ENCODE measurements at places on chromosomes 11 and 22. TPM values are rescaled to one million over a fixed set of nuclear protein-coding genes. Genes with fewer than 3 reads are reported as not detected.

GRCh38 chr22:25053153-25053805, 100.8 kb downstream of the KIAA1671 start:
- peaks cover 4% of the 10 kb centered on the region for H3K4me1 ChIP-seq
- H3K4me3 ChIP-seq = no peak overlapping the region
- no peaks in the 10 kb centered on the region for H3K27me3 ChIP-seq
- no peak overlapping the region for H3K27ac ChIP-seq
- H3K36me3 ChIP-seq = 0 out of 2 replicates have a peak, but pooled peaks cover 9% of the 10 kb centered on the region

GRCh38 chr11:10155793-10156490, 138.1 kb downstream of the SBF2 start:
- peak; percentile 45 for DNase-seq
- H3K27me3 ChIP-seq = no peaks in the 10 kb centered on the region
- no peak overlapping the region for H3K4me3 ChIP-seq
- H3K4me1 ChIP-seq = peaks cover 7% of the 10 kb centered on the region
- H3K36me3 ChIP-seq = no peaks in the 10 kb centered on the region

GRCh38 chr22:50473855-50474671, 772 bp downstream of the SBF1 start:
- peak; percentile 54 for DNase-seq
- peak overlapping the region; percentile 72 for H3K4me3 ChIP-seq
- peaks cover 2% of the 10 kb centered on the region for H3K27me3 ChIP-seq
- H3K4me1 ChIP-seq = peaks cover 19% of the 10 kb centered on the region
- H3K27ac ChIP-seq = no peak overlapping the region

The RNF121 gene
- total RNA-seq = 37.7 TPM

DNA sequence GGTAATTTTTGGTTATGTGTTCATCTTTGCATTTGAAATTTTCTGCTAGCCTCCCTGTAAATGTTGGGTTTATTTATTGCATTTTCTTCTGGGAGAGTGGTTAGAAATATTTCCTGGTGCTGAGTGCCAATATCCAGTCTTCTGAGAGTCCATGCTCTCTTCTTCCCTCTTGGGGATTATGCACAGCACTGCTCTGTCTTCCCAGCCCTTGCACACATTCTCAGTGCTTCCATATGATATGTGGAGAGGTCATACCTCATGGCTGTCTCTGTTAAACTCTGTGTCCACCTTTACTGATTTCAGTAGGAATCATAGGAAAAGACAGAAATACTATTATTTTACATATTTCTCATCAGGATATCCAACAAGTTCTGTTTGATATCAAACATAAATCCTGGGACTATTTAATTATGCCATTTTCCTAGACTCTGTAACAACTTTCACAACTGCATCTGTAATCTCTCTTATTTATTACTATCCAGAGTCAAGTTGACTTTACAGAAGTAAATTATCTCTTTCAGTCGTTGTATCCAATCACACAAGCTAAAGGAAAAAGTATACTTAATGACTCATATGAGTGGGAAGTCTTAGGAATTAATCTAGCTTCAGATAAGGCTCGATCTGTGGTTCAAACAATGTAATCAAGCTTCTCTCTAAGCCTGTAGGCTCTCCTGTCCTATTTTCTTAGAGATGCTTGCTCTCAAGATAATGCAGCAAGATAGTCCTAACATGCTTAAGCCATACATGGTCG, 2.7 kb upstream of the NXPE1 start:
- H3K4me1 ChIP-seq = peaks cover 5% of the 10 kb centered on the region
- DNase-seq = no peak
- H3K27ac ChIP-seq = no peak overlapping the region
- H3K36me3 ChIP-seq = no peaks in the 10 kb centered on the region

The FOLR2 gene
- total RNA-seq = not detected

GRCh38 chr11:128324531-128325141, 262.7 kb downstream of the ETS1 start:
- H3K4me3 ChIP-seq = no peak overlapping the region
- H3K27me3 ChIP-seq = no peaks in the 10 kb centered on the region
- no peaks in the 10 kb centered on the region for H3K36me3 ChIP-seq
- H3K27ac ChIP-seq = no peak overlapping the region

The EXPH5 gene
- 8.4 TPM for total RNA-seq

DNA sequence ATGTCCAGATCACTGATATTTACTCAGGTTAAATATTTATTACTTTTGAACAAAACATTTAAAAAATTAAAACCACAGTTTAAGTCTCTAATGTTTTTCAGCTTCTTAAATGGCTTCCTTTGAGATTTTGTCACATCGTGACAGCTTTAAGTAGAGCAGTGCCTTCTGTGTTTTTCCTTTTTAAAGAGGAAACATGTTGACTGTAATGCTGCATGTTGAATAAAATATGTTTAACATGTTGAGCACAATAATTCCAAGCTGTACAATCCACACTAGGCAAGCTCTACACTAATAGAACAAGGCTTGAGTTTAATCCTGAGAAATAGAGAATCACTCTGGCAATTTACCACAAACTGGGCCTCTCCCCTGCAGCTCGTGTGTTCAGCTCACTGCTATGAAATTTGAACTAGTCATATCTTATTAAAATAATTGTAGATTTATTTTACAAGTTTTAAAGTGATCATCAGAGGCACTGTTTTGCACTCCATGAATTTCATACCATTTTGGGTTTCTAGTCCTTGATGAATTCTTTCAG, 368.3 kb downstream of the SOX6 start:
- no peaks in the 10 kb centered on the region for H3K36me3 ChIP-seq
- H3K27ac ChIP-seq = no peak overlapping the region
- no peak overlapping the region for H3K4me3 ChIP-seq
- no peak for DNase-seq
- peaks cover 76% of the 10 kb centered on the region for H3K27me3 ChIP-seq

The DBX1 gene
- total RNA-seq = not detected

GRCh38 chr11:45105984-45106375, 40.5 kb upstream of the PRDM11 start:
- H3K4me1 ChIP-seq = peaks cover 5% of the 10 kb centered on the region
- H3K36me3 ChIP-seq = no peaks in the 10 kb centered on the region
- no peak overlapping the region for H3K4me3 ChIP-seq
- no peak for DNase-seq
- H3K27ac ChIP-seq = no peak overlapping the region

GRCh38 chr22:46173152-46173551, 22.8 kb downstream of the PPARA start:
- H3K36me3 ChIP-seq = no peaks in the 10 kb centered on the region
- no peaks in the 10 kb centered on the region for H3K4me1 ChIP-seq
- no peaks in the 10 kb centered on the region for H3K27me3 ChIP-seq
- H3K27ac ChIP-seq = no peak overlapping the region
- no peak for DNase-seq
- H3K4me3 ChIP-seq = no peak overlapping the region

DNA sequence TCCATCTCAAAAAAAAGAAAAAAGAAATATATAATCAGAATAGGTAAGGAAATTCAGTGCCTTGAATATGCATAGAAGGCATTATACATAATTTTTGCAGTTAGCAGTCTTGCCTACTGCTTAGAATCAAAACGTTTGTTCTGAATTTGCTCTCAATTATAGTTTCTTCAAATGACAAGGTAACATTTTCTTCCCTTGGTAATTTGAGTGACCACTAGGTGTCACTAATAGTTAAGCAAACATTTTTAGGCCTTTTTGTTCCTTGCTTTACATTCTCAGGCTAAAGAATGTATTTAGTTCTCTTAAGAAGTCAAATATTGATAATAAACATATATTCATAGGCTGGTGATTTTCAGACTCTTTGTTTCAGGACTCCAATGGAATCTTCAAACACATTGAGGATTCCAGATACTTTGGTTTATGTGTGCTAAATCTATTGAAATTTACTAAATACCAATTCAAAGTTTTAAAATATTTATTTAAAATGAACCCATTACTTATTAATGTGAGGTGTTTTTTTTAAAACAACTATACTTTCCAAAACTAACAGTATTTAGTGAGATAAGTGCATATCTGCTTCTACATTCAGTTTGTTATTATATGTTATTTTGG, 55.0 kb upstream of the DEPDC7 start:
- no peaks in the 10 kb centered on the region for H3K27me3 ChIP-seq
- no peak overlapping the region for H3K4me3 ChIP-seq
- H3K4me1 ChIP-seq = no peaks in the 10 kb centered on the region
- DNase-seq = peak; percentile 78
- no peak overlapping the region for H3K27ac ChIP-seq
- H3K36me3 ChIP-seq = peaks cover 60% of the 10 kb centered on the region

GRCh38 chr11:36512016-36512415, 1.9 kb upstream of the TRAF6 start:
- DNase-seq = no peak
- H3K36me3 ChIP-seq = no peaks in the 10 kb centered on the region
- H3K4me1 ChIP-seq = no peaks in the 10 kb centered on the region
- H3K4me3 ChIP-seq = no peak overlapping the region

DNA sequence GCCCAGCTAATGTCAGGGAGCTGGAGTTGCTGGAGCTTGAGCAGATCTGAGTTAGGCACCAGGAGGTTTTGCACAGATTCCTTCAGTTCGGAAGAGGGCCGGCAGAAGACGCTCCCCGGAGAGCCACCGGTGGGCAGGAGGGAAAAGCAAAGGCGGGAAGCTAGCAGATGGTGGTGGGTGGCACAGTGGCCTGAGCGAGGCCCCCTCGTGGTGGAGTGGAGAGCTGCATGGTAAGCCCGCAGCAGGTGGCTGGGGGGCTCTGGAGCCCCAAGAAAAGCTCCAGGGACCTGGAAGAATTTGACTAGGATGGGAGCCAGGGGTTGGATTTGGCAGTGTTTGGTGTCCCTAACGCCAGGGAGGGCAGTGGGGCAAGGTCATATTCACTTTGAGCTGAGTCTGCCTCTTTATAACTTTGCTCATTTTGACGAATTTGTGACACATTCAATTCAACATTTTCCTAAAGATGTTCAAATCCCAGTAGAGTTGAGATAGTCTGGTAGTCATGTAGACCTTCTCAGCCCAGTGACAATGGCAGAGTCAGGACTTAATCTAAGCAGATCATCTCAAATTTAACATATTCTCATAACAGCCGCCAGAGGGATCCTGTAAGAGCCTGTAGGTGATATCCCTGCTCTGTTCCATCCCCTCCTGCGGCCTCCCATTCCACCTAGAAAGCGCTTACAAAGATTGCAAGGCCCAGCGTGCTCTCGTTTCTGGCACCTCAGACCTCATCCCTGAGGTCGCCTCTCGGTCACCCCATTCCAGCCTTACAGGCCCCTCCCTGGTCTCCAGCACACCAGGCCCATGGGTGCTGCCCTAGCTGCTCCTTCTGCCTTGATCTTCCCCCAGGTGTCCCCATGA, 57.9 kb downstream of the TRIM29 start:
- H3K4me3 ChIP-seq = no peak overlapping the region
- no peak overlapping the region for H3K27ac ChIP-seq
- 0 out of 2 replicates have a peak, but pooled peaks cover 5% of the 10 kb centered on the region for H3K27me3 ChIP-seq
- H3K36me3 ChIP-seq = no peaks in the 10 kb centered on the region
- no peaks in the 10 kb centered on the region for H3K4me1 ChIP-seq
